DMS153 (cell line): ENCODE measurements at places on chromosomes 2 and 18.

GRCh38 chr2:117963446-117963845 lies 50.4 kb downstream of the CCDC93 start:
- DNase-seq, result no peak

- DNase-seq, result no peak
Observed at GRCh38 chr2:123958011-123958410, 67.1 kb upstream of the CNTNAP5 start.

DNA sequence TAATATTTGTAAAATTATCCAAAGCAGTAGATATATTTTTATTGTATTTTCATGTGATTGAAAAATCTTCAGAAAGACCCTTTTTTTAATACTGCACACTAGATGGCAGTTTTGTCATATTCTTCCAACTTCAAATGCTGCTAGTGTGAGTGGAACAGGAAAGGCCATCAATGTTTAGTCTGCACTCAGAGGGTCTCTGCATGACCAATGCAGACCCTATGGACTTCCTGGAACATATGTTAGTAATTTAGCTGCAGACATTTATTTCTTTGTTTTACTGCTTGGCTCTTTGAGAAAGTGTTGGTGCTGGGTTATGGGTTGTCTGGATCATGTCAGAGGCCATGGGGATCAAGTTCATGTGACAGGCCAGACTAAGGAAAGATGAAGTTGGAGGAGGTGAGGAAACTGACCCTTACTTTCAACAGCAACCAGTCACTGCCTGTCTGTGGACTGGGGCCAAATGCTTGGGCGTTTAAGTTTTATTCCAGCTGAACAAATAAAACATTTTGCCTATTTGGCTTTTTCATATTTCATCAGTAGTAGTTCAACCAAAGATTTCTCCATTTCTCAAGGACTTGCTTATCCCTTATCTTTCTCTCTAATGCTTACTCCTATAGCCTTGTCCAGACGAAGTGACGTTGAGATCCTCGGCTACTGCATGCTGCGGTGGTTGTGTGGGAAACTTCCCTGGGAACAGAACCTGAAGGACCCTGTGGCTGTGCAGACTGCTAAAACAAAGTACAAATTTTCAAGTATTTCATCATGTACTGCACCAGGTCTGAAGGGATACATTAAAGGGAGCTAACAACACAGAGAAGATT lies 84.8 kb downstream of the VRK2 start:
- no peak for DNase-seq

DNA sequence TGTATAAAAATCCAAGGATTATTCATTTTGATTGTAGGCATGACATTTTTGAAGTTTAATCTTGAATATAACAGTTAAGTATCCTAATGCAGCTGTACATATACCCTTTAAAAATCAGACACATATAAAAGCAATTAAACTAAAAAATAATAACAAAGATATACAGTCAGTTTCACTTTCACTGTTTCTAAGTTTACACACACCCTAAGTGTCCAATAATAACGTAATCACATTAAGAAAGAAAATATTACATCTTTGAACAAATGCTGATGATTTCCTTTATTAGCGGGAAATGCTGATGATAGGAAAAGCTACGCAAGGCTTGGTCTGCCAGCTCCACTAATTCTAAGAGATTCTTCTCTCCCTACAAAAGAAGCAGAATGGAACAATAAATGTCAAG lies 38.8 kb downstream of the RTTN start:
- no peak for DNase-seq

DNA sequence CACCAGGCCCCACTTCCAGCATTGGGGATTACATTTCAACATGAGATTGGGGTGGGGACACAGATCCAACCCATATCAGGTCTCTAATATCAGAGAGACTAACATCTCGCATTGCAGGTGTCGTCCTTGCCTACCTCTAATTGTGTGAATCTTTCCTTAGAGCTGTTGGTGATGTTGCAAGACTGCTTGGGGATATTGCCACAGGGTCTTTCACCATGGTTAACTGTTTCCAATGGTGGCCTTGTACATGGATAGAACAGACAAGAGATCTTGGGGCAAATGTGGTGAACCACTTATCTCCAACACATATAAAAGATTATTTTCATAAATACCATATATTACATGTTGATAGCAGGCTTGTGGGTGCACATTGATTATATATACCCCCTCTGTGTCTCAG lies 270.3 kb upstream of the LINC00305 start:
- no peak for DNase-seq
